ENCODE measurements at places on chromosomes 11 and 22. TPM values are rescaled to one million over a fixed set of nuclear protein-coding genes. Genes with fewer than 3 reads are reported as not detected.

RIMBP3C gene
- 0.22 TPM for total RNA-seq

ARHGEF17 gene
- 7.4 TPM for total RNA-seq

MYEOV gene
- 0.22 TPM for total RNA-seq

TTC36 gene
- total RNA-seq = 1.6 TPM

DNA sequence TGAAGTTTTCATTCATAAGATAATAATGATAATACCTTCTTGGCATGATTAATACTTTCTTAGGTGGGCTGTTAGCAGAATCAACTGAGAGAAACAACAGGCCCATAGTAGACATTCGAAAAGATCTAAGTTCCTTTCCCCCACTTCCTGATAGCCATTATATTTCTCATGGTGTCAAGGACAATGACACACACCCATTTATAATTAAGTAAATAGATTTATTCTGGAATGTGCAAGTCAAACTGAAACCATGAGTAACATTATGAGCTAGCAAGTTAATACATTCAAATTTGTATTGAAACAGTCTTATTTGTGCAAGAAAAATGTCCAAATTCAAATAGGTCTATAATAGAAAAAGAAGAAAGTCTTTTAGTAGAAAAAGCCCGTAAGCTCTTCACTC lies 301.1 kb downstream of the GUCY1A2 start:
- DNase-seq = no peak
- no peaks in the 10 kb centered on the region for H3K27me3 ChIP-seq
- H3K36me3 ChIP-seq = no peaks in the 10 kb centered on the region
- no peak overlapping the region for H3K27ac ChIP-seq
- no peaks in the 10 kb centered on the region for H3K4me1 ChIP-seq
- H3K4me3 ChIP-seq = no peak overlapping the region

DNA sequence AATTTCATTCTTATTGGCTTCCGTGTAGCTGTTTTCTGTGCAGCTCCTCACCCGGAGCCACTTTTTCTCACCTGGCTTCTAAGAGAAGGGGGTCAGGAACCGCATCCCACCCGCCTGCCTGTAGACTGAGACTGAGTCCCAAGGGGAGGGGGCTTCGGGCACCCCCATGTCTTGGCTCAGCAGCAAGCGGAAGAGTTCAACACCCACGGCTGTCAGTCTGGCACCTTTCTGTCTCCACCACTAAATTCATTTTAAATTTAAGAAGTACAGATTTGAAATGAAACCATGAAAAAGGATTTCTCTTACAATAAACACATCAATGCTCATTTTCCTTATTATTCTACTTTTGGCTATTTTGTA lies 66.7 kb downstream of the EFCAB6 start:
- no peak overlapping the region for H3K4me3 ChIP-seq
- H3K4me1 ChIP-seq = peaks cover 4% of the 10 kb centered on the region
- H3K36me3 ChIP-seq = no peaks in the 10 kb centered on the region
- no peak overlapping the region for H3K27ac ChIP-seq

GRCh38 chr11:77214557-77214956 lies 86.5 kb downstream of the MYO7A start:
- H3K4me1 ChIP-seq = no peaks in the 10 kb centered on the region
- H3K4me3 ChIP-seq = no peak overlapping the region
- H3K27me3 ChIP-seq = no peaks in the 10 kb centered on the region
- no peak overlapping the region for H3K27ac ChIP-seq
- DNase-seq = no peak

- DNase-seq = no peak
- no peaks in the 10 kb centered on the region for H3K36me3 ChIP-seq
- no peak overlapping the region for H3K4me3 ChIP-seq
- no peak overlapping the region for H3K27ac ChIP-seq
Observed at GRCh38 chr11:101264306-101264705, 134.7 kb upstream of the PGR start.

DNA sequence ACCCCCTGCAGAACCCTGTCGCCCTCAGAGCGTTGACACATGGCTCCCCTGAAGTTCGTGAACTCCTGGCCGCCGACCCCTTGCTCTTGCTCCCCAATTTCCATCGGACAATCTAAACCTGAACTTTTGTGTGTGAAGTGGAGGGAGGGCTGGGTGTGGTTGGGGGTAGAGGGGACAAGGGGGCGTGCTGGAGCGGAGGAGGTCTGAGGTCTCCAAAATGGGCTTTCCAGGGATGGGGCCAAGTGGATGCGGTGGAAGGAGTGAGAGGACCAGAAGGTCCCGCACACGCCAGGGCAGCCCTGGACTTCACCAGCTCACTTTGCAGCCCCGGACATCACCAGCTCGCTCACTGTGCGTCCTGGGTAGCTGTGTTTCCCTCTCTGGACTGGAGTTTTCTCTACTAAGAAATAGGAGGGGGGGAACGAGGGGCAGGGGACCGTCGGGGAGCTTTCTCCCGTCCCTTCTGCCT lies 18.6 kb downstream of the CREB3L1 start:
- no peaks in the 10 kb centered on the region for H3K36me3 ChIP-seq
- no peak for DNase-seq
- no peak overlapping the region for H3K27ac ChIP-seq
- H3K4me1 ChIP-seq = peaks cover 15% of the 10 kb centered on the region

GRCh38 chr11:35717520-35717919 lies 54.9 kb downstream of the TRIM44 start:
- no peak overlapping the region for H3K4me3 ChIP-seq
- no peaks in the 10 kb centered on the region for H3K27me3 ChIP-seq
- H3K27ac ChIP-seq = no peak overlapping the region
- peaks cover 2% of the 10 kb centered on the region for H3K4me1 ChIP-seq

DNA sequence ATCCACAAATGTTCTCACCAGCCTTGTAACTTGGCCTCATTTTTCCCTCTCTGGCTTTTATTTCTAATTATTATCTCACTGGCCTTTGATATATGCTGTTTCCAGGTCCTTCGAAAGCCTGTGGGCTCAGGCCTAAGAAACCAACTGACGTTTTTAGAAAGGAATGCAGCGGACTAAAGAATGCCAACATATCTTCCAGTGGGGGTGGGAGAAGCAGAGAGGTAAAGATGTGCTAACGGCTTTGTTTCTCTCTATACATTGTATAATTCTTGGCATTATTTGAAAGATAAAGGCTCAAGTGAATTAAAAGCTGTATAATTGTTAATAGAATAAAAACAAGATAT lies 28.2 kb downstream of the OR6Q1 start:
- no peaks in the 10 kb centered on the region for H3K27me3 ChIP-seq
- peaks cover 21% of the 10 kb centered on the region for H3K4me1 ChIP-seq
- DNase-seq = no peak
- H3K4me3 ChIP-seq = no peak overlapping the region
- no peaks in the 10 kb centered on the region for H3K36me3 ChIP-seq

DNA sequence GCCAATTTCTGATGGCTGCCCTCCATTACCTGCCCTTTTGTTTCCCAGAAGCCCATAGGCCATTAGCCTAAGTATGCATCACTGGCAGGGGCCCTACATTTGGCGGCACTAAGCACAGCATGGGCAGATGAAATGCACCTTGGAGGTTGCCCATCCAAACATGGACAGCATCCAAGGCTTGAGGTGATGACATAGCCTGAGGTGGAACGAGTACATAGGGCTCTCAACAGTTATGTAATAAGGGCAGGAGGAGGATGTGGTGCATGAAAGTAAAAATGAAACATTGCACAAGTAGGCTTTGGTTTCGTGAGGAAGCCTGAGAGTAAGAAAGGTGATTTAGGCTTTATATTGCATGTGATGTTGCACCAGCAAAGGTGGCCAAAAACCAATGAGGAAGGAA lies 148.1 kb downstream of the FAM76B start:
- H3K4me3 ChIP-seq = no peak overlapping the region
- H3K27me3 ChIP-seq = no peaks in the 10 kb centered on the region
- H3K27ac ChIP-seq = no peak overlapping the region
- no peaks in the 10 kb centered on the region for H3K36me3 ChIP-seq
- DNase-seq = no peak

DNA sequence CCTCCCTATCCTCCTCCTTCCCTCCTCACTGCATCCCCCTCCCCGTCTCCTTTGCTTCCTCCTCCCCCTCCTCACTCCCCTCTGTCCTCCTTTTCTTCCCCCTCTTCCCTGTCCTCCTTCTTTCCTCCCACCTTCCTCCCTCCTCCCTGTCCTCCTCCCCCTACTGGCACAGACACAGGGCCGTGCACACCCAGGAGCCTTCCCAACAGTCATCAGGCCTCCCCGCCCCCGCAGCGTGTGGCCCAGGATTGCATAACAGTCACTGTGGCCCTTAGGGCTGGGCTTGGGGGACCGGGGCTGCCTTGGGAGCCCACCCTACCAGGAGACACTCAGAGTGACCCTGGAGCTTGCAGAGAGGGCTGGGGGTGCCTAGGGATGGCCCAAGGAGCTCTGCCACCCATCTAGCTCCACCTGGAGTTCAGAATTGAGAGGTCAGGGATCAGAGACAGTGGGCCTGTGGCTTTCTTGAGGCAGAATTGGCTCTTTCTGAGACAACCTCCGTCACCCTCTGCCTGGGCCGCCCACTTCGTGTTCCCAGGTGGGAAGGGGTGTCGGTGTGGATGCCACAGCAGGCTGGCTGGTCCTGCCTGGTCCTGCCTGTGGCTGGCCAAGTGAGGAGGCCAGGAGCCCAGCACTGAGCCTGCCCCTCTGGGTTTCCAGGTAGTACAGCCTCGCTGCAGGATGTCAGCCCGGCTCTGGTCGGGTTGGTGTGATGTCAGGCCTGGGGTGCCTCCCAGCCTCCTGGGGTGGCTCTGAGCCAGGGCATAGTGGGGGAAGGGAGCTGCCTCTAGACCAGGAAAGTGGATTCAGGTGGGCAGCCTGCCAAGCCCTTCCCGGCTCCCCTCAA lies 1.6 kb downstream of the SPI1 start:
- H3K27ac ChIP-seq = no peak overlapping the region
- no peaks in the 10 kb centered on the region for H3K4me1 ChIP-seq
- H3K4me3 ChIP-seq = no peak overlapping the region
- no peaks in the 10 kb centered on the region for H3K36me3 ChIP-seq
- no peak for DNase-seq
- no peaks in the 10 kb centered on the region for H3K27me3 ChIP-seq

GRCh38 chr11:61694602-61694939 lies 14.4 kb downstream of the DAGLA start:
- H3K27me3 ChIP-seq = no peaks in the 10 kb centered on the region
- H3K36me3 ChIP-seq = no peaks in the 10 kb centered on the region

DNA sequence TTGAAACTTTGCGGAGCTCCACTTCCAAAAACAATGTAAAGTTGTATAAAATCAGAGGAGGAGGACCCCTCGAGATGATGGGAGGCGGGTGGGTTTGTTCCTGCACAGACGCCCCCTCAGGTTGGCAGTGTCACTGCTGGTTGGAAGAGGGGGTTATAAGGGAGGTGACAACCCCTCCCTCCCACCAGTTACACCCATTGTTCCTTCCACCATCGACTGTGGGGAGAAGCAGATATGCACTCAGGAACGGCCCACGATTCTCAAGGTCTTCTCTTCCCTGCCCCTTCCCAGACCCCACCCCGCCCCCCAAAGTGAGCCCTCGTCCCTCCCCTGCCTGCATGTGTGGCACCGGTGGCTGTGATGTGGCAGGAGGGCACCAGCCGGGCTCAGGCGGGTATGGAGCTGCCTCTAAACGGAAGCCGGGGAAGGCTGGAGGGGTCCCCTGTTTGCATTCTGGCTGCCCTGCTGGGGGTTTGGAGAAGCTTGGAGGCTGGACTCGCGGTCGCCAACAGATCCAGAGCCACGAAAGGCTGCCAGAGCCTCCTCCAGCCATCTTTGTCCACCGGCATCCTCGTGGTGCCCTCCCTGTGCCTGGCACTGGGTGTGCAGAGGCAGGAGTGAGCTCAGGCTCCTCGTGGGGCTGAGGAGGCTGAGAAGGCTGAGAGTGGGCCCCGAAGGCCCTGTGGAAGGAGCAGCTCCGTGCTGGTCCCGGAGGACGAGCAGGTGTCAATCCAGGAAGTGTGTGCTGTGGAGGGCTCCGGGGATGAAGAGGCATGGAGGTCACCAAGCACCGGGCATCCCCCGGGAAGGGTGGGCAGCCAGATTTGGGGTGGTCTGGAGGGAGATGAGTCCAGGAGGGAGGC lies 778 bp downstream of the KDELR3 start:
- H3K36me3 ChIP-seq = no peaks in the 10 kb centered on the region
- H3K27me3 ChIP-seq = no peaks in the 10 kb centered on the region
- no peak overlapping the region for H3K27ac ChIP-seq
- peak overlapping the region; percentile 65 for H3K4me3 ChIP-seq

DNA sequence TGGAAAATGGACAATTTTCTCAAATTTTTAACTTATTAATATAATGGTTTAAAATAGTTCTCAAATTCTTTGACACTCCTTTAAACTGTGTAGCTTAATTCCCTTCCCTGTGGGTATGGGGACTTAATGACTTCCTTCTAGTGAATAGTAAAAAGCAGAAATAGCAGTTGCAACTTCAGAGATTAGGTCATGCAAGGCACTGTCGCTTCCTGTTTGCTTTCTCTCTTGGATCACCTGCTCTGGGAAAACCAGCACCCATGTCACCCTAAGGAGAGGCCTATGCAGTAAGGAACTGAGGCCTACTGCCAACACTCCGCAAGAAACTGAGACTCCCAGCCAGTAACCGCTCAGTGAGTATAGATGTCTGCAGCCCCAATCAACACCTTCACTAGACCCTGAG lies 5.5 kb upstream of the PANX3 start:
- no peak for DNase-seq
- no peaks in the 10 kb centered on the region for H3K27me3 ChIP-seq
- no peak overlapping the region for H3K27ac ChIP-seq

- peak; percentile 87 for DNase-seq
- H3K4me3 ChIP-seq = no peak overlapping the region
- H3K27me3 ChIP-seq = no peaks in the 10 kb centered on the region
- no peaks in the 10 kb centered on the region for H3K4me1 ChIP-seq
Observed at GRCh38 chr11:20110908-20111669, 49.2 kb downstream of the DBX1 start.

DNA sequence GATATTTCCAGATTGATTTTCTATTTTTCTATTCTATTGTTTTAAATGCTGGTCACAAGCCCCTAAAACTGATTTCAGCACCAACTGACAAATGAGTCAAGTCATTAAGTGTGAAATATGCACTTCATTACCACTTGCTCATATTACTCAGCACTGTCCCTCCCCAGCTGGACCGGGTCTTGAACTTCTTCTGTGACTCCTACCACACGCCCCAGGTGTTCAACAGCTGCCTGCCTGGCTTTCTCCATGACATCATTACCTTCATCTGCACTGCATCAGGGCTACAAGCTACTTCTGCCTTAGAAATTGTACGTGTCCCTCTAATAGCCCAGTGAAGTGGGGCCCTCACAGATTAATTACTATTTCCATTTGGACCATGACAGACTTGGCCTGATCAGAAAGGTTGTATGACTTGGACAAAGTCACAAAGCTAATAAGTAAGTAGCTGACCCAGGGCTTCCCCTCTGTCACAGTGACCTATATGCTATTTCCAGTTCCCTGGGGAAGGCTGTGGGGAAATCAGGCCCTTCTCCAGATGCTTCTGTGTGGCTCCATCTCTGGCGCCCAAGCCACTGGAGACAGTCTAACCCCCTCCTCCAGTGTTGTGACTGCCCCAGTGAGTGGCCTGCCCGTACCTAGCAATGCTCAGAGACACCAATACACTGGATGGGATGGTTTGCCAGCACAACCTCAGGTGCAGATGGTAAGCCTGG lies 18.1 kb downstream of the TBC1D10A start:
- H3K36me3 ChIP-seq = no peaks in the 10 kb centered on the region
- no peak overlapping the region for H3K4me3 ChIP-seq
- DNase-seq = no peak
- H3K27me3 ChIP-seq = no peaks in the 10 kb centered on the region
- no peaks in the 10 kb centered on the region for H3K4me1 ChIP-seq

GRCh38 chr11:7239877-7240276 lies 11.8 kb upstream of the SYT9 start:
- 0 out of 2 replicates have a peak, but pooled peaks cover 2% of the 10 kb centered on the region for H3K4me1 ChIP-seq
- H3K27ac ChIP-seq = no peak overlapping the region
- H3K27me3 ChIP-seq = no peaks in the 10 kb centered on the region
- H3K4me3 ChIP-seq = no peak overlapping the region
- DNase-seq = no peak
